OCI-M1 (cell line): ENCODE measurements at places on chromosomes 13 and 19.

GRCh38 chr19:2145831-2146241 lies 5.5 kb downstream of the AP3D1 start:
- no peak for DNase-seq

DNA sequence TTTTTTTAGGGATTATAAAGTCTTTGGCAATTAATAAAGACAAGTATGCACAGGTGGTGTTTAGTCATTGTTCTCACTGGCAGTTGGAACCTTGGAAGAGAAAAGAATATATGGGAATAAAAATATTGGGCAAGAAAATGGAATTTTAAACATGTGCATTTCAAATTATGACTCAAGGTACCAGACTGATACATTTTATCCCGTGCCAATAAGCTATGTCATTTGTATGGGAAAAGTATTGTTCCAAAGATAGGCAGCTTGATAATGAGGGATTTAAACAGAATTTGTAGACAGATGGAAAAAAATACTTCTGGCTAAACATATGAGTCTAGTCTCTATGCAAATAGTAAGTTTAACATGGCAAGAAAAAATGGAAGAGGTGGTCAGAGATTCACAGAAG lies 169.5 kb upstream of the UFM1 start:
- no peak for DNase-seq

DNA sequence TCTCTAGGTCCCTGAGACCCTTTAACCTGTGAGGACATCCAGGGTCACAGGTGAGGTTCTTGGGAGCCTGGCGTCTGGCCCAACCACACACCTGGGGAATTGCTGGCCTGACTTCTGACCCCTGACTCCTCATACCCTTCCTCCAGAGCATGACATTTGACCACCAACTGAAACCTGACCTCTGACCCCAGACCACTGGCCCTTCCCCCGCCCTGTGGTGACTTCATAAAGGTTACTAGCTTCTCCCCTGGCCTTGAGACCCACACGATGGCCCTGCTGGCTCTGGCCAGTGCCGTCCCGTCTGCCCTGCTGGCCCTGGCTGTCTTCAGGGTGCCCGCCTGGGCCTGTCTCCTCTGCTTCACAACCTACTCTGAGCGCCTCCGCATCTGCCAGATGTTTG lies at the start of gene SPACA6:
Gene SPACA6, plus strand, starts transcription at position 71 of the 400 bp plus-strand sequence. Its CDS starts 197 bp downstream, at position 268.
- DNase-seq, result no peak

DNA sequence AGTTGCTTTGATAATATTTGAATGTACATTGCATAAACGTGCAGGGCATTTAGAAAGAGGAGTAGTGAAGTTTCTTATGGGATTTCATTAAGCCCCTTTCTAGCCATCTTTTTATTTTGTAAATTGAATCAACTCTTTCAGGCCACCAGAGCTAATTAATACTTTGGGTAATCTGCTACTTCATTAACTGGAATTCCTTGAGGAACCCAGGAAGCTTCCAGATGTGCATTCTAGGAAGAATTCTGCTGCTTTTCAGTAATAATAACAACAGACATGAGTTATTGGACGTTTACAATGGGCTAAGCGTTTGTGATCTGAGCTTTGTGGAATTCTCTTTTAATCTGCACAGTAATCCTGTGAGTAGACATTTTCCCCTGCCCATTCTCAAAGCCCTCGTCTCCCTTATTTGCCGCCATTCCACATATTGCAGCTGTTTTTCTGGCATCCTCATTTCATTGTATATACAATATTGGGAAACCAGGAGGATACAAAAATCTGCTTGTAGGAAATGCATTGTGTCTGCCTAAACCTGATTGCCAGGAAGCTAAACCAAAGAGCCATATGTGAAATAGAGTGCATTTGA lies 103.9 kb downstream of the HS6ST3 start:
- DNase-seq, result no peak

GRCh38 chr19:48186541-48186991 lies 16.1 kb downstream of the ZSWIM9 start:
- no peak for DNase-seq

DNA sequence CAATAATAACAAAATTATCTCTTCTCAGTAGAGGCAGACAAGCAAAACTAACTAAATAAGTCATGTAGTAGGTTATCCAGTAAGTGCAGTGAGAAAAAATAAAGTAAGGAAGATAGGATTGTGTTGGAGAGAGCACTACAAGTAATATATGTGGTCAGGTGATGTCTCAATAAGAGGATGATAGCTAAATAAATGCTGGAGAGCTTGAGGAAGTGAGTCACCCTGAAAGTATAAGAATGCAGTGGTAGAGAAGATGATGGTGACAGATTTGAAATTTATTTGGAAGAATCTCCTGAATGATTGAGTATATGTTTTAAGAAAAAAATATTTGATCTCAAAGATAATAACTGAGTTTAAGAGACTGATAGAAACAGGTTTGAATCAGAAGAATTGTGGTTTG lies 152.2 kb upstream of the PRR20A start:
- DNase-seq, result no peak

- no peak for DNase-seq
These were observed 70.9 kb upstream of the WASF3 start for GRCh38 chr13:26486550-26486949.

- DNase-seq, result peak; percentile 78
These were observed 3.8 kb upstream of the KMT2B start for GRCh38 chr19:35713904-35714495.

- peak; percentile 19 for DNase-seq
These were observed 37.9 kb upstream of the ATP11A start for GRCh38 chr13:112651750-112652511.

DNA sequence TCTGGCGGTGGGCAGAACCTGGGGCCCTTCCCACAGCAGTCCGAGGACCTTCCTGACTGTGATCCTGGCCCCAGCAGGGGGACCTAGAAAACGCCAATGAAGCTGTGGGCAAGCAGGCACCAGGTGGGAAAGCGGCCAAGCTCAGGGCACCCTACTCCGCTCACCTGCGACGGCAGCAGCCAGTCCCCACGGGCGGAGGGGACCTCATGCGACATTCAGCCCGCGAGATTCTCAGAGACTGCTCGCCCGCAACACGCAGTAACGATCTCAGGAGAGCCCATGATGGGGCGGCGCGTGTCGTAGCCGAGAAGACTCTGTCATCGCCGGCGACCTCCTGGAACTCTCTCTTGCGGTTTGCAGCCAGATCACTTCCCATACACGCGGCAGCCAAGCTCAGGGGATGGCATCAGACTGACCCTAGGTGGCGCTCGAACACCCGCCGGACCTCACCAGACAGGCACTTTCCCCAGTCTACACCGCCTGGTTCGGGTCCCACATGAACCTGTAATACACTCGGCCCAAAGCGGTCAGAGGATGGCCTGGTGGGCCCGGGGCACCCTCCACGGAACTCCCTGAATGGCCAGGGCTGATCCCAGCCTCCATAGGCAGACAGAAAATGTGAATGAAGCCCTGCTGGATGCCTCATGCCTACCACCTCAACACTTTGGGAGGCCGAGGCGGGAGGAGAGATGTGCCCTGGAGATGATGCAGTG lies 26.5 kb downstream of the MAN2B1 start:
- DNase-seq, result peak; percentile 85

- DNase-seq, result no peak
These were observed 9.9 kb upstream of the SPART start for GRCh38 chr13:36356058-36356457.

- no peak for DNase-seq
These were observed 4.7 kb downstream of the VRK3 start for GRCh38 chr19:50020481-50020880.

- DNase-seq, result no peak
These were observed 224.9 kb downstream of the FGF9 start for GRCh38 chr13:21895779-21896178.

DNA sequence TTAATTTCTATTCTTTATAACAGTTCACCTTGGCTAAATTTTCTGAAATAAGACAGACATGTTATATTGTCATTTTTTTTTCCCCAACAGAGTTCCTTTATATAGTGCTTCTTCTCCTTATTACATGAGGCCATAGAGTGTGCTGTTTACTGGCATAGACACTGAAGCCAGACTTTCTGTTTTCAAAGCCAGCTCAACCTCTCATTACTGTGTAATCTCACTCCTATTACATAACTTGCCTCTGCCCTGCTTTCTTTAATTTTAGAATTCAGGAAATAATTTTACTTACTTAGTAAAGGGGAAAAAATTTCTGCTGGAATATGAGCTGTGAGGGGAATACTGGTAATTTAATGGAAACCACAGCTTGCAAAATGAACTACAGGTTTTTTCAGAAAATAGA lies 1380.4 kb downstream of the SLITRK1 start:
- peak; percentile 25 for DNase-seq

DNA sequence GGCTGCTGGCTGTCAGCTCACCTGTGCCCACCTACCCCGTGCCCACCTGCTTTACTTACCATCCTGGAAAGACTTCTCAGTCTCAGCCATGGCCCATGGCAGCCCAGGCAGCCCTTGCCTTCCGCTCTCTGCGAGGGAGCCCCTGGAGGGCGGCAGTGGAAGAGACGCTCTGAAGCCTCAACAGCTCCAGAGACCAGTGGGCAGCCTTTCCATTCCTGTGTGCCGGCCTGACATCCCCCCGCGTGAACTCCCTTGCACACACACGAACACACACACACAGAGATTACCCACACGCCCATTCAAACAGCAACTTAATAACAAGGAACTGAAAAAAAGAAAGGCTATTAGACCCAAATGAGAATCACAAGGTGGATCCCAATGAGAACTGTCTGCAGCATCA lies 14.2 kb upstream of the RASA3 start:
- peak; percentile 37 for DNase-seq

- DNase-seq, result no peak
These were observed 123.1 kb downstream of the TUBA3C start for GRCh38 chr13:19058566-19058965.

GRCh38 chr13:113548171-113548641 lies 36.3 kb upstream of the TFDP1 start:
- DNase-seq, result no peak

GRCh38 chr19:49799271-49799797 lies 13.8 kb downstream of the FUZ start:
- no peak for DNase-seq

GRCh38 chr19:32976223-32976805 lies 4.3 kb downstream of the FAAP24 start:
- DNase-seq, result peak; percentile 90

- DNase-seq, result no peak
These were observed 4.6 kb upstream of the TSHZ3 start for GRCh38 chr19:31353833-31354232.

DNA sequence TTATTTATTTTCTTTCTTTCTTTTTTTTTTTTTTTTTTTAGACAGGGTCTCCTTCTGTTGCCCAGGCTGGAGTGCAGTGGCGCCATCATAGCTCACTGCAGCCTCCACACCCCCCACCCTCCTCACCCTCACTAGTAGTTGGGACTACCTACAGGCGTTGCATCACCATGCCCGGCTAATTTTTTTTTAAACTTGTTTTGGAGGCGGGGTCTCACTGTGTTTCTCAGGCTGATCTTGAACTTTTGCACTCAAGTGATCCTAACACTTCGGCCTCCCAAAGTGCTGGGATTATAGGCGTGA lies 33.6 kb downstream of the GJA3 start:
- peak; percentile 78 for DNase-seq

GRCh38 chr13:36421447-36421846 lies 10.8 kb upstream of the CCNA1 start:
- peak; percentile 71 for DNase-seq

DNA sequence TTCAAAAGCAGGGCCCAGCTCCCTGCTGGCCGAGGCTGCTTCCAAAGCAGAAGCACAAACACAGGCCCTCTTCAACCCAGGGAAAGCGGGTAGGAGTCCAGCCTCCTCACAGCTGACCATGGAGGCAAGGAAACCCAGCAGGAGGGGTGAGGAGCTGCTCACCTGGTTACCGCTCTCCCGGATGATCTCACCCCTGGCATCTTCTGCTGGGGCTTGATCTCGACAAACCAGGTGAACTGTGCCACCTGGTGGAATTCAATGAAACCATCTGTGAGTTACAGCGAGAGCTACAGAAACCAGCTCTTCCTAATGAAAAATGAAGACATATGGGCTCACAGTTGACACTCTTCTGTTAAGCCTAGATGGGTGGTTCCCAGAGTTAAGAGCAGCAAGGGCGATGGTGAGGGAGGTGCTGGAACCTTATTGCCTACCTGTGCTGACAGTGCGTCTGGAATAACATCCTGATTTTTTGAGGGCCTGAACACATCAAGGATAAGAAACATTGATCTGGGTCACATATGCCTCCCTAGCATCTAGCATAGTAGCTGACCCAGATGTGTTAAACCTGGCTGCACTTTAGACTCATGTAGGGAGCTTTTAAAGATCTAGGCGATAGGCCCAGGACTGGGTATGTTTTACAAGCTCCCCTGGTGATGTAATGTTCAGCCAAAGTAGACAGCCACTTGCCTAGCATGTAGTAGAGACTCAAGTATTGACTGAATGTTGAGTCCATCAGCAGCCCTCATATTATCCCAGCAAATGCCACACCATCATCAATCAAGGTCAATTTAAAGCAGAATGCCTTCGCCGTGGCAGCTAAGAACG lies 6.1 kb downstream of the DHRS12 start:
- peak; percentile 60 for DNase-seq

GRCh38 chr19:18093439-18094161 lies 4.0 kb upstream of the MAST3 start:
- peak; percentile 73 for DNase-seq
